ENCODE measurements at places on chromosomes 11 and 22.

GRCh38 chr11:114219559-114220349, 76.4 kb upstream of the NNMT start:
- no peak for DNase-seq

- no peak for DNase-seq
Observed at GRCh38 chr11:64303109-64304031, 2.0 kb upstream of the ESRRA start.

DNA sequence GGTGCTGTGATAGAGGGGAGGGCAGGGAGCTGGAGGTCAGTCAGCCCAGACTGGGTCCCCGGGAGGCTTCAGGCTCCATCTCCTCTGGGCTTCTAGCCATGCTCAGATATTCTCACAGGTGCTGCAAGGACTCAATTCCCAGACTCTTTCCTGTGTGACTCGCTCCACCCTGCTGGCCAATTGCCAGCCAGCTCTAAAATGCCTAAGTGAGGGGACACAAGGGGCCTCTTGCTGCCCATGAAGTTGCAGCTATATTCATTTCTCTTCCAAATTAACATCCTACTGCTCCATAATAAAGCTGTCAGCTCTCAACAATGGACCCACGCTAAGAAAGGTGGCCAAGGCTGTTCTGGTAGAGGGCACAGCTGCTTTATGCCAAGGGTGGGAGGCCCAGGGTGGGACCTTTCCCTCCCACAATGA, 101.5 kb downstream of the PLEKHA7 start:
- DNase-seq: no peak

GRCh38 chr11:41458641-41459040, 811 bp downstream of the LRRC4C start:
- no peak for DNase-seq

- no peak for DNase-seq
Observed at GRCh38 chr22:30362651-30363281, 6.0 kb downstream of the CCDC157 start.

- DNase-seq: no peak
Observed at GRCh38 chr11:47992959-47993820, 12.8 kb downstream of the PTPRJ start.

DNA sequence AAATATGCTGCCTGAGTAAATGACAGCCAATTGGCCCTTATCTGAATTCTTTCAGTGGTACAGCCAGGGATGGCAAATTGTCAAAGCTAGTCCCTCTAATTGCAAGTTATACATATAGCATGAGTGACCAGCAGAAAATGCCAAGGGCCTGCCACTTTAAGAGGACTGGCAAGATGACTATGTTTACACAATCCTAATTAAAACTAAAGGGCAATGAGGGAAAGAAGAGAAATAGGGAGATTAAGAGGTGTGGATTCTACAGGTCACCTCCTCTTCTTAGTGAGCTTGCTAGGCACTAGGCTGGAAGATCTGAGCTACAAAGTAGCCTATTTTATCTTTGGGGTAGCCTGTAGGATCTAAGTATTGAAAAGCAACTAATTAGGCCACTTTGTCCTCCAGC, 13.5 kb downstream of the NUMA1 start:
- no peak for DNase-seq

GRCh38 chr11:84408946-84409411, 1122.8 kb upstream of the CCDC90B start:
- no peak for DNase-seq

DNA sequence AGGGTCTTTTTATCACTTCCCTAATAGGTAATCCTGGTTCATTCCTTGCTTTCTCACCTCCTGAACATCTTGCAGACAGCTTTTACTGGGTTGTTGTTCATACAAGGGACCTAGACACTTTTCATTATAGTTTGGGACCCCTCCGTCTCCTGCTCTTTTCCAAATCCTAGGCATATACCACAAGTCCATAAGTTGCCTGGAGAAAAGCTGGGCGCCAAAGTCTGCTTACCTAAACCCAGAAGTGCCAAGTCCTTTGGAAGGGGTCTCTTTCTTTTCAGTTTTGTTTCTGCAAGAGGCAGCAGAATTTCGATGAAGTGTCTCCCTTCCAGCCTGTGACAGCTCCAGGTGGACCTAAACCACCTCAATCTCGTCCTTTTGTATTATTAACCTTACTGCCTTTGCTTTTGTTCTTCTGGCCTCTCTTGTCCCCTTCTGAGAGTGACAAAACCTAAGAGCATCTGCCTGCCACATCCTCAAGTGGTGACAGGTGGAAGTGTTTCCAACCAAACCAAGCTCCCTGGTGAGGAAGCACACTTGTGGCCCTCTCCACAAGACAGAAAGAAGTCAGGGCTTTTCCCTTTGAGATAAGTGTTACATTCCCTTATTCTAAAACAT, 19.5 kb upstream of the P2RY6 start:
- no peak for DNase-seq

GRCh38 chr11:1882265-1883238, 9.1 kb downstream of the PRR33 start:
- DNase-seq: no peak

DNA sequence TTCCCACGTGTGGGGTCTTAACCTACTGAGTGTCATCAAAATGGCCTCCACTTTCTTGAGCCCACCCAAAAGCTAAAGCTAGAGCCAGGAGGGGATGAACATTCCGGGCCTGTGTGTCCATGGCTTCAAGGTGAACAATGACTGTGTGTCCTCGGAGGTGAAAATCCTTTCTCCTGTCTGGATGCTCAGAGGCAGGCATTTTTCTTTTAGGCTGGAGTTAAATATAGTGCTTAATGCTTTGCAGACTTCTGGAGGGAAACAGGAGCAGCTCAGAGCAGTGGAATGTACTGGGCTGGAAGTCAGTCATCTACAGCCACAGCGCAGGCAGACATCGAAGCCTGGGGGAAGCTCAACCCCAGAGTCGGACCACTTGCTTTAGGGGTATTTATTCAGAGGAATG, 68.6 kb upstream of the TMEM45B start:
- DNase-seq: no peak

DNA sequence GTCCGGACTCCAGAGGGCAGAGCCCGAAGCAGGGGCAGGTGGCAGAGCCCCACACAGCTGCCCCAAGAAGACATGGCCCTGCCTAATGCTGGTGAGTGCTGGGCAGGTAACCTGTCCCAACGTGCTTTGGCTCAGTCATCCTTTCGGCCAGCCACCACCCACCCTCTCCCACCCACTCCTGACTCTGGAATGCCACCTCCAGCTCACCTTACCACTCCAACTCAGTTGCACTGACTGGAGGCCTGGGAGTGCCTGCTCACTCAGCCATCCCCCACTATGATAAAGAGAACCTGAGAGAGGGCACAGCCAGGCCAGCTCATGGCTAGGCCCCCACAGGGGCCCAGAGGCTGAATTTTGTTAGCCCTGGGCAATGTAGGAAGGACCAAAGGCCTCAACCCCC, 53.8 kb upstream of the MPEG1 start:
- no peak for DNase-seq

- DNase-seq: no peak
Observed at GRCh38 chr11:86143087-86144030, 74.5 kb upstream of the PICALM start.

- DNase-seq: no peak
Observed at GRCh38 chr11:102430158-102430836, 22.3 kb downstream of the TMEM123 start.

GRCh38 chr22:46764140-46764680, 1.8 kb downstream of the TBC1D22A start:
- no peak for DNase-seq

DNA sequence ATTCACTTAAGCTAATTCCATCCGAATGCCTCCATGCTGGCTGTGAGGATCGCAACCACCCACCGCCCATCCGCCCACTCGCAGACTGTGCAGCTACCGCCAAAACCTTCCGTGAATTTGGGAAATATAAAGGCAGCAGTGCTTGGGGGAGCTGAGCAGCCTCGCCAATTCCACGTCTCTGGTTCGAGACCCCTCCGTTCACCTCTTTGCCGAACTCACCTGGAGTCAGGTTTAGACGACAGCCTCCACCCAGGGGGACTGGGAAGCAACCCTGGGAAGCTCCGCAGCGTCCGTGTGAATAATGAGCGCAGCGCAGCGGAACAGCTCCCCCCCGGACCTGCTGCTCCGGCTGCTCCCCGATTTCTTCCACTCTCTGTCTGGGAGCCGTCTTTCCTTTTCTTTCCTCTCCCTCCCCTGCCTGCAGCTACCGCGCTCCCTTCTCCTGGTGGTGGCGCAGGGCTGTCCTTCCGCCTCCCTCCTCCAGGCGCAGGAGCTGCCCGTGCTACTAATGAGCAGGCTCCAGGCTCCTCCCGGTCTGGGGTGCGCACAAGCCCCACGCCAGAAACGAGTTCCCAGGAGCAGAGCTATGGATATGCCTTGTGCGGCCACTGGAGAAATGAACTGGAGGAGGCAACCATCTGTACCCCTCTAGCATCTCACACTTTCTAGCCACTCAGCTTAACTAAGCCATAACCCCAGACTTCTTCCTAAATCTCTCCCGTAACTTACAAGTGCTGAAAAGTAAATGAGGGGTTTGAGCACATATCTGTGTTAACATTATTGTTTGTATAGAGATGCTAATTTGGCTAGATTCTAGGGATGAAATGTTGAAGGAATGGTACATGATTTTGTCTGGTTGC, 107.3 kb downstream of the XKR3 start:
- no peak for DNase-seq

DNA sequence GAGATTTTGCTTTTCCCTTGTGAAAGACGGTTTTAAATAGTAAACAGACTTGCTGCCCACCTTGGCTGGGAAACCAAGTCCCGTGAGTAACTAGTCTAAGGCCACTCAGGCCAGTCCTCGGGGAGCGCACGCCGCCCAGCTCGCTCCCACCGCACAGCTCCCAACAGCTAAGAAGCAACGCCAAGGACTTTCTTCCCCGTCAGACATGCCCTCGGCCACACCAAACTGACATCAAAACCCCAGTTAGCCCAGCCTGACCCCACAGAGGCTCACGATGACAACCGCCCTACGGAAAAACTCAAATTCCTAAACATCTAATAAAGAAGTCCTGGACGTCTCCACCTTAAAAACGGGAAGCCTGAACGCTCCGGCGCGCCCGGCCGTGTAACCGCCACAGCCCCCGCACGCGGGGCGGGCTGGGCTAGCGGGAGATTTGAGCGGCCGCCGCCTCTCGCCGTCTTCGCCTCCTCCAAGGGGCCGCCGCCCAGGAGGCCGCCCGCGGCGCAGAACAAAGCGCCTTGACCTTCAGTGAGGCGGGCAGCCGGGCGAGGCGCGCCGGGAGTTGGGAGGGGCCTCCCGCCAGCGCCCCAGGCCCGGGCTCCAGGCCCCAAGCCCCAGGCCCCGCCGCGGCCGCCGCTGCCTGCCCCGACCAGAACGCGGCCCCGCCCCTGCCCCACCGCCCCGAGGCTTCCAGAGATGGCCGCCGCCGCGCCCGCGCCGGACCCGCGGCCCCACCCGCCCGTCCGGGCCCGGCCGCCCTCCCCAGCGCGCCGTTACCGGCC, 486 bp downstream of the NAP1L4 start:
- DNase-seq: no peak

DNA sequence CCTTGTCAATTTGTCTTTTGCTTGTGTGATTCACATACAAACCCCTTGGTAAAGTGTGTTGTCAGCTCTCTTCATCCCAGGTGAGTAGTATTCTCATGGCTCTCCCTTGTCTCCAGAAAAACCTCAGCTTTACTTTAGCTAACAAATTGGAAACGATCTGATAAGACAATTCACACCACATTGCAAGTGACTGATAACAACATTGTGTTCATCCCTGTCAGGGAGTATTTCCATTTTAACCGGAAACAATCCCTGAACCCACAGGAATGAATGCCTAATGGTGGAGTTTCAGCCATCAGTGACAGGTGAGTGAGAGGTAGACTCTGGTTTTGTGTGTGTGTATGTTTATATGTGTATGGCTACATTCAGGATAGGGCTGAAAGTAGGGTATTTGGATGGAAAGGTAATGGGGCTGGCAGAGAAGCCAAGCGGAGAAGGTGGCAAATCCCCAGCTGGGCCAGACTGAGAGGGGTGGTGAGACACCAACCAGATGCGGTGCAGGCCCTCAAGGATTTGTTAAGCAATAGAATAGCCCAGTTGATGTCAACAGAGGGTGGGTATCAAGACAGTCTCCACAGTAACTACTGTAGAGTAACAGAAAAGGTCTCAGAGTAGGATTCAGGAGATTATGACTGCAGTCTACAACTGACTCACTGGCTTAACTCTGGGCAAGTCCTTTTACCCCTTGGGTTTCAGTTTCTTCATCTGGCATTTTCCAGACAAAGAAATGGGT, 7.6 kb downstream of the LRRC51 start:
- no peak for DNase-seq

- no peak for DNase-seq
Observed at GRCh38 chr11:2896047-2896446, 10.5 kb upstream of the CDKN1C start.

- DNase-seq: no peak
Observed at GRCh38 chr11:84136926-84137325, 850.8 kb upstream of the CCDC90B start.

- no peak for DNase-seq
Observed at GRCh38 chr22:46484156-46484860, 53.1 kb downstream of the CELSR1 start.

GRCh38 chr22:36552289-36552688, 23.3 kb upstream of the EIF3D start:
- DNase-seq: no peak

GRCh38 chr11:82724026-82724425, 9.6 kb downstream of the FAM181B start:
- no peak for DNase-seq

GRCh38 chr11:45904309-45904915, 2.7 kb downstream of the FREY1 start:
- no peak for DNase-seq

GRCh38 chr11:131297441-131297840, 73.0 kb upstream of the NTM start:
- DNase-seq: no peak

DNA sequence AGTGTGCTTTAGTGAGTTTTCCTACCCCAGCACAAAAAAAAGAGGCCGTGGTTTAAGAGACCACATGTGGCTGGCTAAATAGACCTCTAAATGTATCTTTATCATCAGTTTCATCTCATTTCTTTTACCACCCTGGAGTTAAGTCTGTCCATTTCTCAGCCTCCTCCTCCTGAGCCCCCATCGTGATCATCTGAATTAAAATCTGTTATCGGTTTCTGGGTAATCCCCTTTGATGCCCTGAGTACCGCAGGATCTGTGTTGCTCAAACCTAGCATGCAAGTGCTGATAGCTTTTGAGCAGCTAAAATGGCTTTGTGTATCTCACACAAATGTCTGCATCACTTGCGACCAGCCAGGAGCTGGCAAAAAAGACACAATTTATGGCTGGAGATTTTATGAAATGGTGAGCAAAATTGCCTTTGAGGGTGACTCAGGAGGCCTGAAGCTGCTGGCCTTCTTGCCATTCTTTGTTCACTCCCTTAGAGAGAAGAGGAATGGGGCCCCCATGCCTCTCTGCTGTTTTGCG, 236.5 kb downstream of the NTM start:
- DNase-seq: no peak

- no peak for DNase-seq
Observed at GRCh38 chr11:128399251-128400121, 187.9 kb downstream of the ETS1 start.
